NB4 (cell line): ENCODE measurements at places on chromosomes 3 and 15.

GRCh38 chr3:118057086-118057485 is 977.6 kb downstream of the IGSF11 start:
- DNase-seq, result no peak

DNA sequence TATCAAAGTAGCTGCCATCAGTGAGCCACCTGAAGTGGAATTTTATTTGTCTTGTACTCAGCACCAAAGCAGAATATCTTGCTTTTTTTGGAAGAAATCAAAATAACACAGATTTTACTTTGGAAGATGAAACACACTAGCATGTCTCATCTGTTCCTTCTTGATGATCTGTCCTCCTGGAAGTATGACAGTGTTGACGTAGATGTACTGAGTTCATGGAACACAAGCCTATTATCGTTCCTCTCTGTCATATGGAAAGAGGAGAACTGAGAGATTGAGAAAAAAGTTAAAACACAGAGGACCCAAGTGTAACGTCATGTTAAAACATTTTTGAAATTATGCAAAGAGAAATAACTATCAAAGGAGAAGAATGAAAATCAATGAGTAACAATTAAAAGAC is 340.2 kb downstream of the ROBO2 start:
- DNase-seq, result no peak

- DNase-seq, result no peak
These were observed 33.1 kb downstream of the ATP13A5 start for GRCh38 chr3:193345431-193345830.

GRCh38 chr3:2360815-2361214 is 262.1 kb downstream of the CNTN4 start:
- peak; percentile 2 for DNase-seq

DNA sequence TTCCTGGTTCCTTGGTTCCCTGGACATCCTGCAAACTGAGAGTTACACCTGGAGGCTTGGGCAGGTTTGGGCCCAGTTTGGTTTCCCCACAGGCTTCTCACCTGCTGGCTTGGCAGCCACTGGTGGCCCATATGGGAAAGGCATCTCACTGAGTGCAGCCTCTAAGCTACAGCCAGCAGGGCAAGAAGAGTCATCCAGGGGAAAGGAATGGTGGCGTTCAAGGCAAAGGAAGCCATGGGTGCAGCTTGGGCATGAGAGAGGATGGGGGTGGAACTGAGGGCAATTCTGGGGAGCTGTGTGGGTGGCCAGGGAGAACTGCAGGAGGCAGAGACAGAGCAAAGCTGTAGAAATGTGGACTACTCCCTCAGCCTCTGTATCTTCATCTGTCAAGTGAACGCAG is 106.4 kb downstream of the EPHB1 start:
- no peak for DNase-seq
